ENCODE measurements at places on chromosomes 5 and 9.

- no peak for DNase-seq
Observed at GRCh38 chr5:39459071-39459470, 34.3 kb upstream of the DAB2 start.

GRCh38 chr5:154265197-154265773, 74.8 kb downstream of the GALNT10 start:
- no peak for DNase-seq

DNA sequence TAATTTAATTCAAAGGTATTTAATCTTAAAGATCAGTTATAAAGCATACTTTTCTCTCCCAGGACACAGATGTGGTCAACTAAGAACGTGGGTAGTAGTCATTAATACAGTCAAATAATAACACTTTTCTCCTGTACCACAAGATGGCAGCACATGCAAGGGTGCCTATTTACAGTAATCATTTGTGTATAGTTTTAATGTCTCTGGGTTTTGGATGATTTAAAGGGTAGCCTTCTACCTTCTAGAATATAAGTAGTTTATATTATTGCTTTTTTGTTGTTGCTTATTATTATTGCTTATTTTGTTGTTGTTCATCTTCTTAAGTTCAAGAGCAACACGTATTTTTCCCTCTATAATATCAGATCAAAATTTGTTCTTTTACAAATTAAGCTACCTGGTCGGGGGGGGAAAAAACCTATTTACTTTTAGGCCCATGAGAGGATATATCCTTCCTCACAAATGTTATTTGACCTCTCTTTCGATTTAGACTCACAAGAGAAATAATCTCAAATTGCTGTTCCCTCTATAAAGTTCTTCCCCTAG, 59.6 kb upstream of the SLC27A6 start:
- peak; percentile 17 for DNase-seq

- DNase-seq = no peak
Observed at GRCh38 chr9:126607731-126608130, 6.0 kb upstream of the LMX1B start.

DNA sequence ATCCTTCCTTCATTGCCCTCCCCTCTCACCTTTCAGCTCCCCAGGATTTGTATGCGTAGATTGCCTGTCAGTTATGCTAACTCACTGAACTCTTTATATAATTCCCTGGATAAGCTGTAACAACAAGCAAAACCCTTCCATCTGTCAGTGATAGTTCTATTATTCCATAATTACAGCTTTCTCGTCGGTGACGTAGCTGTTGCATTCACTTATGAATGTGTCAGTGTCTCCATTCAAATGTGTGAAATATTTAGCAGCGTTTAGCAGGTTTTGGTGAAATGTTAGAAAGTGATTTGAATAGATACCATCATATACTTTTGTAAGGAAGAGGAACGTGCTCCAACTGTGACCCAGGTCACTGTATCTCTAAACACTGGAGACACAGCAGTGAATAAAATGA, 45.2 kb downstream of the PIP5K1B start:
- DNase-seq = no peak

DNA sequence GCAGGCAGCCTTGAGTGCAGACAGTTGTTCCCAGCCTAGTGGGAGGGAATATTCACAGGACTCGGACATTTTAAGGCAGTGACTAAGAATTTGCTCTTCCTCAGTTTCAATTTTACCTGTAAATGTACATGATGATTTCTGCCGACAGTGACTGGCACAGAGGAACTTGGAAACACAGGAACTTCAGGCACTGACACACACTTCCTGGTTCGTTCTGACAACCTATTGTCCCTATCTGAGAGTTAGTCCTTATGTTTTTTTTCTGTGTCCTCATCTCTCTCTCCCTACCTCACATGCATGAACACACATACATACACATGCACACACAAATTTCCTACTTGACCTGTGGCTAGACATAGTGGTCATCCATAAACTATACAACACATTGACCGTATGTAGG, 89.4 kb upstream of the CD180 start:
- DNase-seq = no peak

DNA sequence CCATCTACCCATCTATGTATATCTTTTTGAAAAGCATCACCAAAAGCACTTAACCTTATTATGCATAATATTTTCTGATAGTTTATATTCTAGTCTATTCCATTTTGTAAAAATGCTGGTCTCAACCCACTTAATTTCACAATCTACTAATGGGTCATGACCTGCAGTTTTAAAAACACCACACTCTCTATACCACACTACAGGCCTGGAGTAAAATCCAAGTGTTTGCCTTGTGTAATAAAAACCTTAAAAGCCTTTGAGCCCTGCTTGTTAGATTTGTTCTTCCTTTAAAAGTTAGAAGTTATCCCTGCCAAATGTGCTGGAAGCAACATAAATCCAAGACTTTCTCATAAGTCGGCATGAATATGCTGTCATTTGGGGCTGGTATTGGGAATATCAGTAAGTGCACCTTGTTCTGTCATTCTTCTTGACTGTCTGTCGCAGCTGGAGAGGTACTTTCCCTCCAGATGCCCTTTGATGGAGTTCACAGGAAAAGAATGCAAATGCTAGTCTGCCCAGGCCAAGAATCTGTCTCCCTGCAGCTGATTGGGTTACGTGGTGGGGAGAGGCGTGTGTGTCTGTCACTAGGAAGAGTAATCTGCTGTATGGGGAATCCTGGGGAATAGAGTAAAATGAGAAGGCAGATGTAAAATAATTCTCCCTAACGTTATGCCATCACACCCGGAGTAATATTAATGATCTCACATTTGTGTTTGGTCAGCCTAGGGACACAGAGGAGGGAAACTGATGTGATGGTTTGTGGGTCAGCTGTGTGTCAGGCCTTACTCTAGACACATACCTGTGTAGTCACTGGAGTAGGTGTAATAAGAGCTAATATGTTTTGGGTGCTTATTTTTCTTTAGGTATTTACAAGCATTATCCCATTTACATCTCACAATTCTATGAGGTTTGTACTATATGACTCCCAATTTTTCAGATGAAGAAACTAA, 79.4 kb downstream of the ZNF366 start:
- no peak for DNase-seq

- no peak for DNase-seq
Observed at GRCh38 chr9:119252671-119253299, 116.5 kb downstream of the BRINP1 start.

DNA sequence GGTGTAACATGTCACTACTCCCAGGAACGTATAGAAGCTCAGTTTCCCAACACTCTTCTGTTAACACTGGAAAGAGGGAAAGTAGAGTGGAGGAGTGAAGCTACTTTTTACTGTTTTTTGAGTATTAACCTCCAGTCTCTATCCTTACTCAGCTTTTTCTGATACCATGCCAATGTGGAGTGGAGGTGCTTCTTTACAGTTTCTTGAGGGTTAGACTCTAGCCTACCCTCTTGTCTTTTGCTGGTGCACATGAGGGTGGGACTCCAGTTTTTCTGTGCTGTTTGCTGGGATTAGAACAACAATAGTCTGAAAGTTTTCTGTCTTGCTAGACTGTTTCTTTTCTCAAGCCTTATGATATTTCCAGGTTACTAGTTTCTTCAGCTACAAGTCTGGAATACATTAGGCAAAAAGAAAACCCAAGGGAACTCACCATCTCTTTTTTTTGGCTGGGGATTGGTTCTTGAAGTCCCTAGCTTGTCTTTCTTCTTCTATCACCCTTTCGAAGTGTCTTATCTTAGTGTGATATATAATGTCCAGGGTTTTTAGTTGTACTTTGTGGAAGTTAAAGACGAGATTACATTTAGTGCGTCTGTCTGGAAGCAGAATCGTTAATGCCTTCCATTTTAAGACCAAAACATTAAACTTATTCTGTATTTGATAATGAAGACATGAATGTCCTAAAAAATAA, 35.9 kb downstream of the PRR16 start:
- DNase-seq = no peak

GRCh38 chr5:58188262-58188651, 271.6 kb downstream of the PLK2 start:
- no peak for DNase-seq

GRCh38 chr5:17355586-17356346, 138.3 kb downstream of the BASP1 start:
- DNase-seq = no peak

DNA sequence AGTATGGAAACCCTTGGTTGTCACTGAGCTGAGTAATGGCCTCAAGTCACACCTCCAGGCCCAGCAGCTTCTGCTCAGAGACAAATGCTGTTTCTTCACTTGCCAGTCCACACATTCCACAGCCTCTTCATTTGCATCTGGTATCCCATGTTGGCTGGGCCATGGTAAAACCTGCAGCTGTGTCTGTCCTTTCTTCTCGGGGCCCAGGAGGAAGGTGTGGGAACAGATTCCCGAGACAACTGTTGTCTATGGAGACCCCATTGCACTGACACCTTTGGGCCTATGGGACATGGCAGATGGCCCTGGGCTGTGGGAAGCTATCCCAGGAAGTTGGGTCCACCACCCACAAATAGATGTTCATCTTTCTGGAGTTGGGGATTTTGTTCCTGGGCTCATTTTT, 85.1 kb downstream of the MACROH2A1 start:
- DNase-seq = no peak
